ENCODE measurements at places on chromosomes 1 and 21.

DNA sequence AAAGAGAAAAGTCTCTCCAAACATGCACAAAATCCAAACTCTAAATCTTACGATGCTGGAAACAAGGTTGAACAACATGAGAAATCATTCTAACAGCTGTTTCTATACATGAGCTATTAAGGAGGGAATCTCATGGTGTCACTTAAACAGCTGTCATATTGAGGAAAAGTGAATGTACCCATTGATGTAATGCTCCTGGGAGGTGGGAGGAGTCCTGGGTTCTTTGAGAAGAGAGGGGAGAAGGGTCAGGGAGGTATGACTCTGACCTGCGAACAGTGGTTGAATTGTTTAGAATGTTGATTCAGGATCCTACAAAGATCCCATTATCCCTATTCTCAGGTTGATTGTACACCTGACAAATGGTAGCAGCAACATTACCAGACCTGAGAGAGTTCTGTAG, 49.3 kb downstream of the ZC3H11B start:
- no peak for DNase-seq

DNA sequence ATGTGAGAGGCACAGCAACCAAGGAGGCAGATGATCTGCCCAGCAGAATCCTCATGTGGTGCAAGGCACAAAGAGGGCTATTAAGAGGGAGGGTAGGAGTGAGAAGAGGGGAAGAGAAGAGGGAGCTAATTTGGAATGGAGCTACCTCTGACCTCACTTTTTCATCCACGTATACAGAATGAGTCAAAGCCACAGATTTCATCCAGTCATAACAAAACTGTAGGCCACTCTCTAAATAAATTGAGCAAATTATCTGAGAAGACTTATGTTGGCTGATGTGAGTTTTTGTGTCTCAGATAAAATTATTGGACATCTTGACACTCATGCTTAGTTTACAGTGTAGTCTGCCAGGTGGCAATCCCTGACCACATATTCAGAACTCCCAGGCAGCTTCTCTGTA, 325.6 kb downstream of the TTLL7 start:
- DNase-seq = no peak

DNA sequence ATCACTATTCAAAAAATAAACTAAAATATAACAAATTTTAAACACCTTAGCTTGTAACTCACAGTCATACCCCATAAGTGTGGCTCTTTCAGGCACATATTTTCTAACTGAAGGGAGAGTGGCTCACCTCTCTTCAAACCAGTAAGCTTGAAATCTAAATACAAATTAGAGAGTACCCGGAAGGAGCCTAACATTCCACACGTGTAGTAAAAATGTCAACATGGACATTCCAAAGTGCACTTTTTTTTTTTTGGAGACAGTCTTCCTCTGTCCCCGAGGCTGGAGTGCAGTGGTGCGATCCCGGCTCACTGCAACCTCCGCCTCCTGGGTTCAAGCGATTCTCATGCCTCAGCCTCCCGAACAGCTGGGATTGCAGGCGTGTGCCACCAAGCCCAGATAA, 275.6 kb upstream of the ADGRL2 start:
- DNase-seq = no peak

- no peak for DNase-seq
Measured at GRCh38 chr1:19101244-19101643, 108.8 kb downstream of the UBR4 start.

DNA sequence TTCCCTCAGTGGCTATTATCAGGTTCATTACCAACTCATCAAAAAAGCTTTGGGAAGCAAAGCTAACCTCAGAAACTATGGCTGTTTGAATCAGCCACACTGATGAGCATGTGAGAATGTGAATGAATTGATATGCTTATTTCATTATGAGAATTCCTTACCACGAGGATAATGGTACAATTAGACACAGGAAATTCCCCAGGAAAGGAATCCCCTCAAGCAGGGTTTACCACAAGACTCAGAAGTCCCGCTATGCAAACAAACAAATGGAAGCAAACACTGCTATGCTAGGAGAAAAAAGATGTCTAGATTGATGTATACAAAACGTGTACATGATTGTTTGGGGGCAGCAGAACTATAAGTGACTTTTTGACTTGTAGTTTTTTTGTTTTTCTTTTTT, 205.0 kb downstream of the HMCN1 start:
- no peak for DNase-seq

- no peak for DNase-seq
Measured at GRCh38 chr1:85983316-85983715, 173.3 kb downstream of the COL24A1 start.

DNA sequence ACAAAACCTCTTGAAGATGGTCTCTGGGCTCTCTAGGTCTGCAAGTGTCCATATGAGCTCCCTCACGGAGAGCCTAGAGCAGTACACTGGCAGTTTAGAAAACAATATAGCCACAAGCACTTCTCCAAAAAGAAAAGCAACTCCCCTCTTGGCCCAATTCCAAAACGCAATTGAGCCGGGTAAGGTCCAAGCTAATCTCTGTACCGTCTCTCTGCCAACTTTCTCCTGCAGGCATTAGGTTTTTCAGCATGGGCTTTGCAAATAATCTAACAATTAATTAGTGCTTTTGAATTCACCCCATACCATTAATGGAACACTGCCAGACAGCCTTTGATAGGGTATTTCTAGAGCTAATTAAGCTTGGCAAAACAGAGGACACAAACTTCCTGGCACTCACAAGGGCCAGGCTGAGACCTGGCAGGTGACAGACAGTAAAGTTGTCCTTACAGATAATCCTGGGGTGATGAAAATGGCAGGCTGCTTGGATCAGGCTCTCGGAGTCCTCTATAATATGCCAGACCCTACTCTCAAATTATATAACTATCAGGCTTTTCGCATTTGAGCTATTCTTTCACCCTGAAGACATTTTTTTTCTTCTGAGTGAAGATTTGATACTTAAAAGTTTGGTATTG, 39.8 kb downstream of the TGFBR3 start:
- DNase-seq = no peak

DNA sequence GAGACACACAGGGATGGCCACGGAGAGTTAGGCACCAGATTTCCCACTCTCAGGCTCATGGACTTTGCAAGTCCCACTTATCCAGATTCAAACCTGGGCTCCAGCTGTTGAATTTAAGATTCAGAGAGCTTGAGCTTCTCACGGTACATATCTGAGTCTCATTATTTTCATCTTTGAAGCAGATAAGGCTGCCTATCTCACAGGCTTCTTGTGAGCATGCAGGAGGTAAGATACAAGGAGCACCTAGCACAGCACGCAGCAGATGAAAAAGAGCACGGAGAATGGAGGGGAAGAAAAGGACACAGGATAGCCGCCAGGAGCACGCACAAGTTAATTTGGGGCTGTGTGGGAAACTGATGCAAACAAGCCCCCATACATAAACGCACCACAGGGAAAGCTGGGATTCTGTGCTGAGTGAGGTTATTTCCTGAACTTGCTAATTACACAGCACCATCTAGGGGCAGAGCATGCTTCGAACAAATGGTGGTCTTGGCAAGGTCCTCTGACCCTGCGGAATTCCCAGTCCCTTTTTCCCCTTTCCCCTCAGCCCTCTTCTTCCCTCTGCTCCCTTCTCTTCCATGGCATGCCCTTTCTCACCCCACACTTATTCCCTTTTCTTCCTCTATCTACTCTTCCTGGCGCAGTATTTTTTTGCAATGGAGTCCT, 134.7 kb upstream of the VANGL1 start:
- DNase-seq = no peak
